ENCODE measurements at places on chromosomes 5 and 9. TPM values are rescaled to one million over a fixed set of nuclear protein-coding genes. Genes with fewer than 3 reads are reported as not detected.

Gene IFNK
- total RNA-seq = not detected

Gene PCDHA9
- total RNA-seq = under 0.01 TPM

Gene POLR3G
- 20.5 TPM for total RNA-seq

Gene STING1
- total RNA-seq = 27.8 TPM

Gene SPINK13
- total RNA-seq = not detected

Gene TPPP
- 0.19 TPM for total RNA-seq

Gene EQTN
- not detected for total RNA-seq

Gene BTNL8
- not detected for total RNA-seq

Gene PAPPA
- 435 TPM for total RNA-seq

Gene TMEM167A
- 74.1 TPM for total RNA-seq

Gene ZNF454
- 0.96 TPM for total RNA-seq

Gene PRPF4
- total RNA-seq = 28.2 TPM

Gene OSMR
- 109 TPM for total RNA-seq

Gene FBXW2
- total RNA-seq = 37.6 TPM

Gene IARS1
- 314 TPM for total RNA-seq

Gene IL3
- total RNA-seq = not detected

Gene CYLC2
- not detected for total RNA-seq

Gene FOXD4L6
- not detected for total RNA-seq

Gene NAIP
- total RNA-seq = 0.96 TPM

Gene JAKMIP2
- total RNA-seq = under 0.01 TPM

Gene CDK5RAP2
- total RNA-seq = 26.5 TPM

Gene FOXD4L3
- under 0.01 TPM for total RNA-seq
